CD8-positive, alpha-beta memory T cell (primary cell): ENCODE measurements at places on chromosomes 11 and 22. TPM values are rescaled to one million over a fixed set of nuclear protein-coding genes. Genes with fewer than 3 reads are reported as not detected.

DNA sequence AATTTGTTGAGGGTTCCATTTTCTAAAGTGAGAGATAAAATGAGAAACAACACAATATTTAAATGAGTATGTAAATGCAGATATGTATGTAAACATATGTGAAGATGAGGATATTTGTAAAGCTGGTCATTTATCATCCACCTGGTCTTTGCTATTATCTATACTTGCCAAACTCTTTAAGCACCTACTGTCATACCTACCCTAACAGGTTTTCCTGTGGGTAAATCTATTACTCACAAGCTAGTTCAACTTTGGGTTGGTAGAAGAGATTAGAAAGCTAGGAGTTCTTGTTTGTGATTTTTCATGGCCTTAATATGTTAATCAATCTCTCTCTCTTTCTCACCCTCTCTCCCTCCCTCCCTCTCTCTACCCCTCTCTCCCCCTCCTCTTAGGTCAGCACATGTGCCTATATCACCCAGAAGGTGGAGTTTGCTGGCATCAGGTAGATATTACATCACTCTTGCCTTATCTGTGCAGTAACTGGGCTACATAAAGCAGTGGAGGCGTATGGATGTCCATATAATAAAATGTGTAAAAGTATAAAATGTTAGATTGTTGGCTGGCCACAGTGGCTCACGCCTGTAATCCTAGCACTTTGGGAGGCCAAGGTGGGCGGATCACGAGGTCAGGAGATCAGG, 14.7 kb downstream of the DEPDC5 start:
- DNase-seq, result no peak

GRCh38 chr11:42237701-42238235, 778.3 kb upstream of the LRRC4C start:
- no peak for DNase-seq

- DNase-seq, result no peak
Measured at GRCh38 chr11:133339495-133340140, 192.7 kb downstream of the OPCML start.

Gene MUC6
- not detected for total RNA-seq

Gene P2RY2
- total RNA-seq, result not detected

Gene FAU
- 1,073 TPM for total RNA-seq
